ENCODE measurements at places on chromosomes 16 and 17.

DNA sequence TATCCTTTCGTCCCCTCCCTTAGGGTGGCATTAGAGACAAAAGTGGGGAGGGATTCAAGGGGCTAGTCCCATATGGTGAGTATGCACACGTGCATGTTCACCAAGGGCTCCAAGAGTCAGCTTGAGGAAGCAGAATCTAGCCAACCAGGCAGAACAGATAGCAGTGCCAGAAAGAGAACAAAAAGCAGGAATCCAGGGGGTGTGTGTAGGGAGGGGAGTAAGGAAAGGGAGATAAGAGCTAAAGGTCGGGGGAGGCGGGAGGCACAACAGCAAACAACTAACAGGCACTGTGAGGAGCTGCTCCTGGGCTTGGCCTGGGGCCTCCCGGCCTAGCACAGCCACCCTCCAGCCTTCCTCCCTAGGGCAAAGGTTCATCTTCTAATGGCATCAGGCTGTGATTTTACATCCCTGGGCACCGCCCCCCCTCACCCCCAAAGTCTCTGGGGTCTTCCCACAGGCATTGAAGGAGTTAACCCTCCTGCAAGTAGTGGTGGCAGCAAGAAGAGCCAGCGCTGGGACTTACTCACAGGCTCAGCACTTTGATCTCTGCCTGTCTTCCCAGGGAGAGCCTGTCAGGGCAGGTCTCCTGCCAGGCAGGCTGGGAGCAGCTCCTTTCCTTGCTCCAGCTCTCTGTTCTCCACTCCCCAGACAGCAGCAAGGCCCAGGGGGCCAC, 12.4 kb upstream of the SUPT4H1 start:
- no peak for DNase-seq

- DNase-seq: no peak
Measured at GRCh38 chr16:8866884-8867215, 2.0 kb downstream of the CARHSP1 start.

- no peak for DNase-seq
Measured at GRCh38 chr17:67639979-67640378, 77.8 kb upstream of the NOL11 start.

DNA sequence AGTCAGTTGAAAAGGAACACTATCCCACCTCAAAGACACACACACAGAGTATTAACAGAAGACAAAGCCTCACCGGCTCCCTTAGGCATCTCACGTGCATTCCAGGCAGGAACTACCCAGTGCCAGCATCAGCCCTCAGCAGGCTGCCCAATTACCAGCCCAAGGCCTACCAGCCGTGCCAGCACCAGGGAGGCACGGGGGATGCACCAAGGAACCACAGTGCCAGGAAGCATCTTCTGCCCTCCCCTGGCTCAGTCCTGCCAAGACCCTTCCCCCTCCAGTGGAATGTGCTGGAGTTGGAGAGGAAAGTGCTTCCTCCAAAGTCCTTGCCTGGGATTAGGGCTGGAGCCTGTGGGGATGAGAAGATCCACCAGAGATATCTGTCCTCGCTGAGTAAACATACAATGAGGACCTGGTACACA, 11.0 kb upstream of the KRT19 start:
- DNase-seq: no peak

DNA sequence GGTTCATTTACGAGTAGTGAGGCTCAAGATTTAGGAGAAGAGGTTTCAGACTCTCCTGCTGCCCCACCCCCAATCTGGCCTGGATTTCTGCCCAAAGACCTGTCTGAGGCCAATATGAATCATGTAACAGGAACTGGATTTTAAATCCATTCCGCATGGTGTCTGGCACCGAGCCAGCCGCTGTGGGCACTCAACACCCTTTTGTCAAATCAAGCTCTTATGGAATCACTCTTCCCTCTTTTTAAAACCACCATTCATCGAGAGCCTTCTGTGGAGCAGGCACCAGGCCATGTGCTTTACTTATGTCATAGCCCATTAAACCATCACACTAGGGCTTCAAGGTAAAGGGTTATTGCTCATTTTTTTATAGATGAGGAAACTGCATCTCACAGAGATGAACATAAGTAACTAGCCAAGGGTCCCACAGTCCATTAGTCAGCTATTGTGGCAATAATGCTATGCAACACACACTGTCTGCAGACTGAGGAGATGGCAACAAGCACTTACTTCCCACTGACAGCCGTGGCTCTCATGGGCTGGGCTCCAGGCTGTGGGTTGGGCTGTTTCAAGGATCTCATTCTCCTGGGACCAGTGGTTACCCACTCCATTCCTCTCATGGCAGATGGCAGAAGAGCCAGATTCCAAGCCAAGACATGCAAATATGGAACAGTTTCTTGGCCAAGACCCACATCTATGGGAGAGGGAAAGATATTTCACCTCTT, 93.6 kb downstream of the WSCD1 start:
- no peak for DNase-seq

DNA sequence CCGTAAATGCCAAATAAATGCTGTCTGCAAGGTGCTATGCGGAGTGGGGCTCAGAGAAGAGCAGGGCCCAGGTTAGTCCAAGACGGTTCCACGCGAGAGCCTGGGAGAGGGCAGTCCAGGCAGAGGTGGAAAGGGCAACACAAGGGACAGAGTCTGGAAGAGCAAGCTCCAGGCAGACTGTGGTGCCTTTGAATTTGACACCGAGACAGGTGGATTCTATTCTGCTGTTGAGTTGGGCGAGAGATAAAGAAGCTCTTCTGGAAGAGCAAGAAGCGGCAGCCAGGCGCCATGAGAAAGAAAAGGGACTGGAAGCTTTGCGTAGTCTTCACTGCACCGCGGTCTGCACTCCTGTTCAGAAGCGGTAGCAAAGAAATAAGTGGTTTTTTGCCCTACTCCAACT, 55.6 kb downstream of the CYTH1 start:
- no peak for DNase-seq

- no peak for DNase-seq
Measured at GRCh38 chr16:79209308-79209707, 391.2 kb downstream of the MAF start.

- no peak for DNase-seq
Measured at GRCh38 chr17:39238311-39238972, 12.7 kb upstream of the STAC2 start.

DNA sequence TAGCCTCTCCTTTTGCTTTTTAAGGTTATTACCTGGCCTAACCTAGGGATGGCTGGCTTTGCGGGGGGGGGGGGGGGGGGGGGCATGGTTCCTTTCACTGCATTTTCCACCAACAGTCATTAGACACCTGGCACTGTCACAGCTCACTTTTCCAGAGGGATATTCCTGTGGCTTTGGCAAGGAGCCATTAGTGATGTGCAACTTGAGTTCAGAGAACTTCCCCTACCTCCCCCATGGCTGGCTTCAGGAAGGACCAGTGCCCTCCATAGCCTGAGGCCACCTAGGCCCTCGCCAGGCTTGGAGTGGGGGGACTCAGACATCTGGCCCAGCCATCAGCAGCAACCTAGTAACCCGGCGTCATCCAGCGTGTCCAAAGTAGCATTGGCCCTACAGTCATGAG, 234.6 kb downstream of the CPPED1 start:
- no peak for DNase-seq

GRCh38 chr17:72100470-72100869, 20.4 kb upstream of the SOX9 start:
- no peak for DNase-seq

DNA sequence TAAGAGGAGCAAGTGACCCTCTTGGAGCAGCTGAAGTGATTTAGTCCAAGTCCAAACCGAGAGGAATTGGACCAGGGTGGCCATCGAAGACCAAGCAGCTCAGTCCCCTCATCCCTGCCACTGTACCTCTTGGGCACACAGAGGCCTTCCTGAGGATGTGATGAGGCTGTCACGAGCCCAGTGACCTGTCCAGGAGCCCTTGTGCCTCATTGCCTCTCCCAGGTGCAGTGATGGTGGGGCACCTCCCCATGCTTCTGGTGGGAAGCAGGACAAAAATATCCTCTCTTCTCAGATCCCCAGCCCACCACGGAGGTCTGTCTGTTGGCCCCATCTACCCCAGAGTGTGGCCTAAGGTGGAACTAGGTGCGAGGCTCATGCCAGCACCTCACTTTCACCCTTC, 2.7 kb upstream of the CD300LG start:
- DNase-seq: no peak

DNA sequence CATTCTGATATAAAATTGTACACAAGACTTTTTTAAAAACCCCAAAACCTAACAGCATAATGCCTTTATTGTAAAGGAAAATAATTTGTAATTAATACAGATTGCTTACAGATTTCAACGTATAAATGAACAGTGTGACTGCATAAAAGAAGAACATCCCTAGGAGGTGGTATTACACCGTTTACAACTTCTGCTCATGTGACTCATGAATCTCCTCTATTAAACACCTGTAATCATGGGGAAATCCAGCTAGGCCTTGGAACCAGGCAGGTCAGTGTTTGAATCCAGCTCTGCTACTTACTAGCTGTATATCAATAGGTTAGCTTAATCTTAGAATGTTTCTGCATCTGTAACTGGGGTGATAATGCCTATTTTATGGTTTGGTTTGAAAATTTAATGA, 15.2 kb downstream of the RABEP1 start:
- DNase-seq: no peak

DNA sequence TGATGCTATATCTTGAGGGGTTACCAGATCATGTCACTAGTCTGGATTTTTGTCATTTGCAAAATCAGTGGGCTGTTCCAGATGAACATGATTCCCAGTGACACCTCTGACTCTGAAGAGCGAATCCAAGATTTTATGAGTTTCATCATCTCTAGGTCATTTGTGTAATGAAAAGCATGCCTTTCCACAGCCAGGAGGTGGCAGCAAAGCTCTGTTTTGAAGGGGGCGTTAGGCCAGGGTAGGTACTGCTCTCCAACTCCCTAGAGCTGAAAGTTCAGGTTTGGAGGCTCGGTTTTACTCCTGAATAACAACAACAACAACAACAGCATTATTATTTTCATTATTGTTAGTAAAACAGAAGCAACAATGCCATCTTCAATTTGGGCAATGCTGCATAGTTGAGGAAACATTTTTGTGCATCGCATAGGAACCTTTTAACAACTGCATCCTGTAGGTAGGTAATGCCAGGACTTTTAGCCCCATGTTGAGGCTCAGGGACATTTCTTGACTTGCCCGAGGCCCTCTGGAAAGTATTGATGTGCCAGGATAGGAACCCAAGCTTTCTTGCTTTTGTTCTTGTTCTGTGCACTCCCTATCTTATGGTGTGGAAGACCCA, 77.0 kb downstream of the MYH13 start:
- DNase-seq: peak; percentile 32

DNA sequence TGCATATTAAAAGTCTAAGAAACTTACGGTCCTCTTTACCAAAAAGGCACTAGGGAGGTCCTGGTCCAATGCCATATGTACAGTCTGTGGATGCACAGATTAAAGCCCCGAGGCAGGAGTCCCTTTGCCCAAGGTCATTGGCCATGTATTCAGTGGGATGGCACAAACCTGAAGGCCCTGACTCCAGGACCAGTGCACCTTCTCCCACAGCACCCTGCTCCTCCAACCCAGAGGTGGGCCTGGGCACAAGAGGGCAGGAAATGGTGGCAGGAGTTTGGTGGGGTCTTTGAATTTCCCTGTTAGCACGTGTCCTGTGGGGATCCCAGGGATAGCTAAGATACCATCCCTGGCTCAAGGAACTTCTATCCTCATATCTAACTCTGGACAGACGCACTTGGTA, 28.5 kb downstream of the TLE7 start:
- DNase-seq: no peak

- DNase-seq: peak; percentile 10
Measured at GRCh38 chr17:6269478-6269877, 165.4 kb downstream of the AIPL1 start.

DNA sequence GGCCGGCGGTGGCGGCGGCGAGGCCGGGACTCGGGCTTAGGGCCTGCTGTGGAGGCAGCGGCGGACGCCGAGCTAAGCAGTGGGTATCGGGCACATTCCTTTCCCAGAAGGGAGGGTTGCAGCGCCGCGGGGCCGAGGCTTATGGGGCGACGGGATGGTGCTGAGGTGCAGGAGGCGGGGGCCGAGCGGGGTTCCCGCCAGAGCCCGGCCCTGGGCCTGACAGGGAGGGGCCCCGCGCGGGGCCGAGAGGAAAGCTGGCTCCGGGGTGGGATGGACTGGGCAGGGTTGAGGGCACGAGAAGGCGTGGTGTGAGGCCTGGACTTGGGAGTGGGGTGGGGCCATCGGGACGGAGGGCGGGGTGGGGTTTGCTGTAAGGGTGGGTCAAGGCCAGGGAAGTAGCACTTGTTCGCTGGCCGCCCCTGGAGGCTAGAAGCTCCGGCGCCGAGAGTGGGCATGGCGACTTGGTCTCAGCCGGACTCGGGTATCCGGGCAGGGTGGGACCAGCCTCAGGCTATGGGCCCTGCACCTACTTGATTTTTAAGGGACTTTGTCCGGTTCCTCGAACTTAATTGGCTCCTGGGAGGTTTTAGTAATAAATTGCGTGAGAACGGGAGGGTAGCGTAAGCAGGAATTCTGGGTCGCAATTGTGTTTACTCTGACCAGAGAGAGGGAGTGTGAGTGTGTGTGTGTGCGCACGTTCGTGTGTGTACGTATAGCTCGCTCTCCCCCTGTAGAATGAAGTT, 396 bp downstream of the NFE2L1 start:
- no peak for DNase-seq

DNA sequence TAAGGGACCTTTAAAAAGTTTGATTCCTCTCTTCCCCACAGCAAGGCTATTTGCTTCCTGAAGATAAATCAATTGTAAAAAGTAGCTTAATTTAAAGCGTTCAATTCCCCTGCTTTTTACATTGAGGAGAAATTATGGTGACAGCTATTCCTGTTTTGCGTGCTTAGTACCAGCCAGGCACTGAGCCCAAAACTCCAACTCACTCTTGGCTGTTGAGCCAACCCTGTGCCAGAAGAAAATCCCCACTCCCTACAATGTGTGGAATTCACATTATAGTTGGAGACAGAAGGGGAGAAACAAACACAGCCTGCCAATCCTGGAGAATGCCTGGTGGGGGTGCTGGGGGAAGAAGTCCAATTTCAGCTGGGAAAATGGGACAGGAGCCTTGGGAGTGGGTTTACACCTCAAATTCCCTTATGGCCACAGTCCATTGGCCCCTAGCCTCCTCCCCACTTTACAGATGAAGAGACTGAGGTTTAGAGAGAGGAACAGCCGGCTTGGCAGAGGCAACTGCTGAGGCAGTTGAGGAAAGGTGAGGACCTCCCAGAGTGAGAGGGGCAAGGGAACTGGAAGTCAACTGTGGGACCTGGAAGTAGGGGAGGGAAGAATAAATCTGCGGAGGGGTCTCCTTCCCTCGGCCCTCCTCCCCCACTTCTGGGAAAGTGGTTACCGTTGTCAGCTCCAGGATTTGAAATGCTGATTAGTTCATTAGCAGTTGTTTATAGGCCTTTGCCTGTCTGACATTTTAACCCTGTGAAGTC, 26.1 kb downstream of the CDH1 start:
- peak; percentile 6 for DNase-seq

DNA sequence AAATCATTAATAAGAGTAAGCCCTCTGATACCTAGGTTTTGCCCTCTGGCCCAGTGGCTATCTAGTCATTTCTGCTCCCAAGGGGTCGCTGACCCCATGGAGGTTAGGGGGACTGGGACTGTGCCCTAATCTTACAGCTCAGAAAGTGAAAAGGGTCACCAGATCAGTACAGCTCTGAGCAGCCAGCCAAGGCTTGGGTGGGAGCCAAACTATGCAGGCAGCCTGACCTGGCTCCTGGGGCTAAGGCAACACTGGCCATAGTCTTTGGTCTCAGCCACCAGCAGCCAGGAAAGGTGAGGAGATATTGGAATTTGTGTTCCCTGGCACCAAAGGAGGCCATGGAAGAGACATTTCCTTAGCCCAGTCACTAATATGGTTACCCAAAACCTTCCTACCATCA, 67.6 kb downstream of the ASIC2 start:
- no peak for DNase-seq

Data from fibroblast of skin of left biceps (primary cell).